Testis (tissue), 5 donors: ENCODE measurements at places on chromosomes 12 and 14.

DNA sequence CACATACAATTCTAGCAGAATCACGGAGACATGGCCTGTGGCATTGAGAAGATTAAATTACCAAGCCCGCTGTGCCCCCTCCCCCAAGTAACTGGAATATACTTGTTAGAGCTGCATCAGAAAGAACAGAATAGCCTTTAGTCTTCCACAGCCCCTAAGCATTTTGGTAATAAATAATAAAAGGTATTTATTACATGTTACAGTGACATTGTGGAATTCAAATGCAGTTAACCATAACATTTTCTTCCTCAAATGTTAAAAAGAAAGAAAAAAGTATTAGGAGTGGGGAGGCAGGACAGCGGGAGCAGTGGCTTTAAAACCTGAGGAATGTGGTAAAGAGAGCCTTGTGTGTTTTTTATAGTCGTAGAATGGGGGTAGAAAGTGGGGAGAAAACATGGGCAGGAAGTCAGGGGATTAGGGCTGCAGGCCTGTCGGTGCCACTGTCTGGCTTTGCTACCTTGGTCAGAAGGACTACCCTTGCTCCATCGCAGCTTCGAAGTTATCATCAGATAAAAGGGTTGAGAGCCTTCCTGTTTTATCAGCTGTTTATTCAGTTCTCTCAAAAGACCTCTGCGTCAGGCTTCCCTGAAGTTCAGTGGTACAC is 255.9 kb downstream of the MSRB3 start:
- DNase-seq: no peak

- no peak for DNase-seq
Measured at GRCh38 chr12:107339932-107340331, 246.6 kb upstream of the CRY1 start.

DNA sequence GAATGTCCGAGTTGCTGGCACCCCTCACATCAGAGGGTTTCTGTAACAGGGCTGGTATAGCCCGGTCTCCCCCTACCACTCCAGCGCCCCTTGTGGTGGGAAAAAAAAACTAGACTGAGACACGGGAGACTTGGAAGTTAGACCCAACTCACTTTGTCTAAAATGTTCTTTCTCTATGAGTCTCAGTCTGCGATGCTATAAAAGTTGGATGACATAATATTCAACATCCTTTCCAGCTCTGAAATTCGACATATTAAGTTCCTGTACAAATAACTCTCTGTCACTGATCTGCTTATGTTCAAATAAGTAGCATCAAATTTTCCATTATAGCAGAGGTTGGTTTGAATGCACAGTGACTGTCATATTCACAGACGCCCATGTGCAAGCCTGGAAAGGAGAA is 25.7 kb upstream of the TC2N start:
- no peak for DNase-seq

DNA sequence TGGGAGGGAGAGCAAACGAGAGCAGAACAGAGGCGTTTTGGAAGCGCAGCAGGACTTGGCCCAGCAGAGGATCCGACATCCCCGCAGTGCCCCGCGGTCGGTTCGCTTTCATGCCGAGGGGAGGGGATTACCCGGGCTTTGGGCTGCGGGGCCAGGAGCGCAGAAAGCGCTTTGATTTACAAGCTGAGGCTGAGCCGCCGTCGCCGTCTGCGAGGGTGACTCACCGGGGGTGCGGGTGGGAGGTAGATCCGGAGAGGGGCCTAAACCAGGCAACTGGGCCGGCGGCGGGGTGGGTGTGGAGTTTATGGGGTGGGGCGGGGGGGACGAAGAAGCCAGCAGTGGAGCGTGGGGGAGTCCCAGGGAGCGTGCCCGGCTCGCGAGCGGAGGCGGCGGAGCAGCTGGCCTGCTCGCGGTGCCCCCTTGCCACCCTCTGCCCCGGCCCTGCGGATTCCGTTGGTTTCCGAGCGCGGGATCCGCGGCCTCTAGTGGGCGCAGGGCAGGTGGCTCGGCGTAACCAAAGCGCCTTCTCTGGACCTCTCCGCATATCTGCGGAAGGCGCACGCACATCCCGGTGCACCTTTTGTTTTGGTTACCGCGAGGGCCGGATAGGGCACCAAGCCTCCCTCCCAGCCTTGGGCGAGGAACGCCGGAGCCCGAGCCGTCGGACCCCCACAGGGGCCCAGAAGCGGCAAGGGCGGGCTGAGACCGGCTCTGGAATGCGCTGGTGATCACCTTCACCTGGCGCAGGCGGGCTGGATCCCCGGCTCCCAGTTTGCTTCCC is 2.6 kb downstream of the SIX4 start:
- peak; percentile 38 for DNase-seq

GRCh38 chr14:24607081-24607480 is 2.4 kb downstream of the GZMH start:
- DNase-seq: no peak
